SHP77 (cell line): ENCODE measurements at places on chromosomes 7 and 10.

- peak; percentile 3 for DNase-seq
These were observed 609 bp downstream of the SGPL1 start for GRCh38 chr10:70816220-70816894.

DNA sequence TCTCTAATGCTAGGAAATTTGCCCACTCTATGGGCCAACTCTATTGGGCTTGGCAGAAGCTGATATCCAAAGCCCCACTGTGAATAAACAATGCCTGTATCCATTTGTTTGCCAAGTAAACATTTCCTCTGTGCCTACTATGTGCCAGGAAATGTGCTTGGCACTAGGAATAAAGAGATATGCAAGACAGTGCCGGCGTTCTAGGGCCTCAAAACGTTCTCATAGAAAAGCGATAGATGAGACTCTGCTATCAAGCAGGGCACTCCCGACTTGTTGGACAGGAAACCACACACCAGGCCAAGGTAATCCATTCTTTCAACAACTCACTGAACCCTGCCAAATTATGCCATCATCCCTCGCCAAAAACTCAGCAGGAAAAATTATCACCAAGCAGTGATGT, 196.7 kb downstream of the IPMK start:
- DNase-seq = no peak

DNA sequence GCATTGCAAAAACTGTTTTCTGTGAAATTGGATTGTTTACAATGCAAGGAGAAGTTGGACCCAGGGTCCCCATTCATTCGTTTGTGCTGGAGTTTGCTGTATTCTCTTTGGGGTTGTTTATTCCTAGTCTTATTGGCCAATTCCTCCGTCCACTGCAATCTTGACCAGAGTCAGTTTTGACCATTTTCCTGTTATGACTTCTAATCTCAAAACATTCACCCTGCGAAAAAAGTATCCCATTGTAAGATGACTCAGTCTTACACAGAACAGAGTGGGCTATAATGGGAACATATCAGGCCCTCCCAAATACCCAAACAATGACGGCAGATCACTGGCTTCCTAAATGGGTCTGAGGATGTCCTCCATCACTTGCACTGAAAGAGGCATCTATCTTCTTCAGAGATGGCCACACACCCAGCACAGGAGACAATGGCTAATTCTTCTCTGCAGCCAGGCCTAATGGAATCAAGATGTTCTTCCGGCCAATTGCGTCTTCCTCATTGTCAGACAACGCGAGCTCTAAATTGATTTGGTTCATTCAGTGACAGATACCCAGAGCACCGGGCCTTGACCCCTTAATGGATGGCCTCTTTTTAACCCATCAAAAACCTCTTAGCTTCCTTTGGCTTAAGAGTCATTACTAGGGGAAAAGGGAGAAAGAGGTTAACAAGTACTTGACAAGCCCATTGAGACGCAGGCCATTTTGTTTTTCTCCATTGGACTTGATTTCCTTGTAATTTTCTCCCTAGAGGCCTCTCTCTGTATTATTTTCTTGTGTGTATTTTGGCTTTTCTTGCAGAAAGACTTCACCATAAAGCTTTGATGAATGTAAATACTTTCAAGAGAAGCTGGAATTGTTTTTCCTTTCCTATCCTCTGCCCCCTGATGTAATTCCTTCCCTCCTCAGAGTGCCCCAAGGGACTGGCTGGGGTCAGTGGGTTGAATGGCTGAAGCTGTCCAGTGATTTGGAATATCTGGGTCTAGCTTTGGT, 129.6 kb downstream of the PRPF18 start:
- DNase-seq = no peak

- DNase-seq = no peak
These were observed 59.1 kb upstream of the INPP5A start for GRCh38 chr10:132478341-132479023.
